GM23338 (cell line): ENCODE measurements at places on chromosomes 7 and 10.

GRCh38 chr10:59719374-59719773, 9.7 kb upstream of the SLC16A9 start:
- peak; percentile 15 for DNase-seq

- DNase-seq: no peak
Measured at GRCh38 chr10:96097865-96098264, 32.2 kb upstream of the ZNF518A start.

- DNase-seq: no peak
Measured at GRCh38 chr7:45328403-45328981, 170.9 kb downstream of the RAMP3 start.

- DNase-seq: no peak
Measured at GRCh38 chr7:104968648-104969047, 45.4 kb upstream of the KMT2E start.

DNA sequence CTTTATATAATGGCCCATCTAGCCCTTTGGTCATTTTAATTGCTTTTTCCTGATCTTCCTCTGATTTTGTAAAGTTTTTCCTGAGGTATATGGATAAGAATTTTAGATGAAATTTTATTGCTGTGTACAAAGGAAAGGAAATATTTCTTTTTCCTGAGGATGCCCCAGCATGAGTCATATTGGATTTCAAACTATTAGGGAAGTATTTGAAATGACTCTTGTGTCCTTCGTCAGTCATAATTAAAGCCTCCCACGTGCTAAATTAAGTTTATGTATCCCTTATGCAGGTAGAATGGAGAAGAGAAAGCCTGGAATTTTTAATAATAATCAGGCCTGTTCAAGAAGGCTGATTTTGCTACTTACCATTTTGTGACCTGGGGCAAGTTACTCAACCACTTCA, 82.6 kb upstream of the GLI3 start:
- no peak for DNase-seq

DNA sequence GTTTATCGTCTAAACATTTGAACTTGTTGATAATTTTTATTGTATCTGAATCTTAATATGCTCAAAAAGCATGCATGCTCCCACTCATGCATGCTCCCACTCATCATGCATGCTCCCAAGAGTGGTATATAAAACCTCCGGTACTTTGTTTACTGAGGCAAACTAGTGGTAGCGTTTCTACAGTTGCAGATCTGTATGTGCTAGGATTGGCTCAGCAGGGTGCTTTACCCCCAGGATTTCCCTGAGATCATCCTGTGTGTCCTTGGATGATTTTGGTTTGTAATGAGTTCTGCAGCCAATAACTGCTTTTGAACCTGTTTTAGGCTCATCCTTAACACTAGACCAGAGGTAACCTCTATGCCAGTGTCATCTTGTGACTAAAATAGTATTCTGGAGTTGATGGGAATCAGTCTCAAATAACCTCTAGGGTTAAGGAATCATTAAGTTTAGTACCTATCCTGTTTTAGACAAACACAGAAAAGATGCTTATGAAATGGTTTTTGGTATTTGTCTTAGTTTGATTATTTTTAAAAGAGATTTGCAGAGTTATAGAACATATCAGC, 40.4 kb downstream of the PHTF2 start:
- DNase-seq: peak; percentile 40

DNA sequence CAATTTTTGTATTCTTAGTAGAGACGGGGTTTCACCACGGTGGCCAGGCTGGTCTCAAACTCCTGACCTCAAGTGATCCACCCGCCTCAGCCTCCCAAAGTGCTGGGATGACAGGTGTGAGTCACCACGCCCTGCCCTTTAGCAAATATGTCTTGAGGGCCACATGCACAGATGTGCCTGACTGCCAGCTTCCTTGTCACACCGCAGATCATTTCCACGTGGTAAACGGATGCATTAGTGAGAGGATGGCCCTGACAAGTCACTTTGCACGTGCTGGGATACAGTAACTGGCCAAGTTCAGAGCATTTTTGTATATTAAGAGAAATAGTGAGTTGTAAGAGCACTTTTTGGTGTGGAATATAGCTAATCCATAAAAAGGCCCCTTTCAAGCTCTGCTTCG, 44.3 kb upstream of the FAM180A start:
- no peak for DNase-seq

DNA sequence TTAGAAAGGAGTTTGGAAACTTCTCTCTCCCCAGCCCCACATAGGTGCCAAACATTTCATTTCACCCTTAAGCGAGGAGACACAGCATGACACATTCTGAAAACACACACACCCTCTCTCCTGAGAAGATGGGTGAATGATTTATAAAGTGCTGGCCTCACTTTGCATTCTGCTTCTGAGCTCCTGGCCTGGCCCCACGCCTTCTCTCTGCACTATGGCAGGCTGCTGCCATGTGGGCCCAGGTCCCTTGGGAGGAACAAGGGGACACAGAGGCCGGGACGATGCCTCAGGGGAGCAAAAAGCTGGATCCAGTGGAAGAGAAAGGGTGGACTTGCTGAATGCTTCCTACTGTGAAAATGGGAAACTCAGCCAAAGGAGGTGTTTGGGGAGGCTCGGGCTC, 56.0 kb downstream of the CPXM2 start:
- no peak for DNase-seq

- no peak for DNase-seq
Measured at GRCh38 chr10:92327445-92328433, 36.8 kb downstream of the MARCHF5 start.

GRCh38 chr7:67311901-67312300, 315.3 kb downstream of the TYW1 start:
- DNase-seq: no peak

DNA sequence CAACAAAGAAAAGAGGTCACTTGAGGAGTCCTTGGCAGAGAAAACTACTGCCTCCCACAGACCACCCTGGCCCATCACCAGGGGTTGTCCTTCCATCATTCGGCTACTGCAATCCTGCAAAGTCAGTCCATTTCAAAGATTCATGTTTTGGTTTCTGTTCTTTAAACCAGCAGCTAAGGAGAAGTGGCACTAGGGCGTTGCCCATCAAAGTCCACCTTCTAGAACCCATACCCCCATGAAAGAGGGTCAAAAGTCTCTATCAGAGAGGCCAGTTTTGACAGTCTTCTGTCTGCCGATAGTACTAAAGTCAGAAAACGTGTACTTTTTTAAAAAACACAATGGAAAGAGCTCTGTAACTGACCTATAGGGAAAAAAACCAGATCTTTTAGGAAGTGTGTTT, 14.4 kb downstream of the CCDC6 start:
- no peak for DNase-seq

- DNase-seq: no peak
Measured at GRCh38 chr10:72257051-72257892, 16.5 kb upstream of the DDIT4 start.

- no peak for DNase-seq
Measured at GRCh38 chr7:105084581-105084980, 70.6 kb downstream of the KMT2E start.

DNA sequence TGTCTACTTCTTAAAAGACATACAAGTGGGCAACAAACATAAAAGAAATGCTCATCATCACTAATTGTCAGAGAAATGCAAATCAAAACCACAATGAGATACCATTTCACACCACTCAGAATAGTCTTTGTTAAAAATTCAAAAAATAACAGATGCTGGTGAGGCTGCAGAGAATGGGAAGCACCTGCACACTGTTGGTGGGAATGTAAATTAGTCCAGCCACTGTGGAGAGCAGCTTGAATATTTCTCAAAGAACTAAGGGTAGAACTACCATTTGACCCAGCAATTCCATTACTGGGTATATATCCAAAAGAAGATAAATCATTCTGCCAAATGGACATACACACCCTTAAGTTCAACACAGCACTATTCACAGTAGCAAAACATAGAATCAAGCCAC, 61.8 kb upstream of the STEAP1 start:
- DNase-seq: no peak

DNA sequence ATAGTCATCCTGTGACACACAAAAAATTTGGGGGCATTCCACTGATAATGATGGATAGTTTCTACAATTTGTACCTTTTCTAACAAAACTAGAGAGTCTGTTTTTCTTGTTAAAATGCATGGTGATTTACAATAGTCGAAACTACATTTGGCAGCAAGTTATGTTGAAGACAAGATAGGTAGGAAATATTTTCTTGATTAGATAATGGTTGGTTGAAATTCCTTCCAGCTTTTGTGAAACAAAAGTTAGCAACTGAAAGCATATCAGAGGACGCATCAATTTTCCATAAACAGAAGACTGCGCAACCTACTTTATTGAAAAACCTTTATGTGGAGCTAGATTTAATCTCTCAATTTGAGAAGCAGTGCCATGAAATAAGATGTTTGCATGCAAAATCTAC, 155.8 kb upstream of the GLI3 start:
- DNase-seq: no peak

GRCh38 chr7:138316421-138317043, 143.5 kb upstream of the TRIM24 start:
- DNase-seq: no peak

DNA sequence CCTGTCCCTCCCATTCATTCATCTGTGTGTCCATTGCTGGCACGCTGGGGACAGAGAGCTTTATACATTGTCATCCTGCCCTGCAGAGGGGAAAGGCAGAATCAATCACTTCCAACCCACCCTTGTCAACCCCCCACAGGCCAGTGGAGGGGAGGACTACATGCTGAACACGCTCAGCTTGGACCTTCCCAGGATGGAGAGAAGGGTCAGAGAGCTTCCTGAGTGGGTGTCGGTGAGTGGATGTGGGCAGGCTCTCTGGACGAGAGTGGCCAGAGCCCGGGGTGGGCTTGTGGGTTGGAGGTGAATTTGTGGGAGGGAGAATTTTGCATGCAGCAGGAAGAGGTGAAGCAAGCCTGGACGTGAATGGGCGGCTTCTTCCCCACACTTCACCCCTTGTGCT, 93.9 kb downstream of the DNAJB6 start:
- DNase-seq: no peak

GRCh38 chr7:150961510-150962289, 16.4 kb downstream of the KCNH2 start:
- DNase-seq: no peak

GRCh38 chr10:102342958-102343357, 52.5 kb upstream of the NFKB2 start:
- DNase-seq: no peak

DNA sequence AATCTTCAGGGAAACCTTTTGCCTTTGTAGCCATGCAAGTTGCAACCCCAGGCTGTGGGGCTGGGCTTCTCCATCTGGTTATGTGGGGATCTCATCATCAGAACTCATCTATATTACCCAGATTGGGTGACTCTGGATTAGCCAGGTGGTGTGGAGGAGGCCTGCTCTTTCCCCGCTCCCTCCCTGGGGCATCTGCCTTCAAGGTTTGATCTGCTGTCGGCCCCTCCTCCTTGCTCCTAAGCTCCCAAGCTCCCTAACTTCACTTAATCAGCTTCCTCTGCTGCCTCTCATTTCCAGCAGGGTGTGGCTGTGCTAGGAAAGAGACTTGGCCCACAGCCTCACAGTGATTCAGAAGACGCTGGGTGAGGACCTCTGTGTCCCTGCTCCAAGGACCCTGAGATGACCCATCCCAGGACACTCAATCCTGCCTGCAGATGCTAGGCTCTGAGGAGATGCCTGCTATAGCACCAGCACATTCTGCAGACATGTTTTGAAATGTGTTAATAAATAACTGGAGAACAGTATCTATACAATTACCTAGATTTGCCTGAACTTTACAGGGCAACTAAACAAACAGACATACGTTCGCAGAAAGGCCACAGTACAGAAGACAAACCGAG, 392.1 kb upstream of the PODXL start:
- no peak for DNase-seq

DNA sequence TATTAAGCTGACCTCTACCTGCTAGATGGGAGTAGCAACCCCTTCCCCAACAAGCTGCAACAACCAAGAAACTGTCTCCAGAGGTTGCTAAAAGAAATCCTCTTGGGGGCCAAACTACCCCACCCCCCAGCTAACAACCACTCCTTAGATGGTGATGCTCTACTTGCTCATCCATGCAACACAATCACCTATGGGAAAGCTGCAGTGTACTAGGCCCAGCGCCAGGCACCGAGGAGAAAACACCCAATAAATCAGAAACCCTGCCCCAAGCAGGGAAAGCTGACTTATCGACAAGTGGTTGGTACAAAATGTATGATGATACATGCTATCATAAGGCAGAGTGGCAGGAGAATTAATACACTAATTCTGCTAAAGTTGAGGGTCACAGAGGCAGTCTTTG, 17.3 kb downstream of the SLC25A13 start:
- DNase-seq: no peak

GRCh38 chr10:126459032-126459831, 71.0 kb upstream of the ADAM12 start:
- DNase-seq: no peak

DNA sequence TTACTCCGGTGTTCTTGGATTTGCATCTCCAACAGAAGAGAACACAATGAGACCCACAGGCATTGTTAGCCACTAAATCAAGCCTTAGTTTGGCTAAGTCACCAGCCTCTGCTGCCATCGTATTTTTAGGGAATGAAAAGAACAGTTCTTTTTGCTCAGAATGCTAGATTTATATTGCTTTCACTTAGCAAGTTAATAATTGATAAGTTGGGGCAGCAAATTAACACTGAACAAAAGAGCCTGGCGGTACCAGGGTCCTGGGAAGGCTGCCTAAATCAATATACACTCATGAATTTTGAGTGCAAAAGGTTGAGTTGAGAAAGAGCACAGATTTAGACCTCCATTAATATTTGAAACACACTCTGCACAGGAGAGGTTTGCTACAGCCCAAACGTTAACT, 767.7 kb downstream of the TYW1 start:
- DNase-seq: no peak

- DNase-seq: no peak
Measured at GRCh38 chr7:98283887-98284222, 2.4 kb downstream of the BRI3 start.

DNA sequence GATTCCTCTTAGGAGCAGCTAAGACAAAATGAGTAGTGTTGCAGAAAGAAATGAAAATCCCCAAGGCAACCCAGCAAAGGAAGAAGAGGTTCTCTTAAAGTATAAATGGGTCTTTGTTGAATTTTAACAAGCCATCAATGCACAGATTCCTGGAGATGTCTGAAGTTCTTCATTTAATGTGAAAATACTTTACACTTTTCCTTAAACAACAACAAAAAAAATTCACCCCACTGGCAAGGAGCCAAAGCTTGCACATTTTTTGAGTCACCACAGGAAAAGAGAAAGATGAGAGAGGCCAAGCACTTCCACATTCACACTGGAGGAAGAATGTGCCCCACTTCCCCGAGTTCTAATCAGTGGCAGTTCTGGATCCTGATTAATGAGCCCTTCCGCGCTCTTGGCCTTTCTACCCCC, 286.4 kb upstream of the MEOX2 start:
- DNase-seq: no peak

DNA sequence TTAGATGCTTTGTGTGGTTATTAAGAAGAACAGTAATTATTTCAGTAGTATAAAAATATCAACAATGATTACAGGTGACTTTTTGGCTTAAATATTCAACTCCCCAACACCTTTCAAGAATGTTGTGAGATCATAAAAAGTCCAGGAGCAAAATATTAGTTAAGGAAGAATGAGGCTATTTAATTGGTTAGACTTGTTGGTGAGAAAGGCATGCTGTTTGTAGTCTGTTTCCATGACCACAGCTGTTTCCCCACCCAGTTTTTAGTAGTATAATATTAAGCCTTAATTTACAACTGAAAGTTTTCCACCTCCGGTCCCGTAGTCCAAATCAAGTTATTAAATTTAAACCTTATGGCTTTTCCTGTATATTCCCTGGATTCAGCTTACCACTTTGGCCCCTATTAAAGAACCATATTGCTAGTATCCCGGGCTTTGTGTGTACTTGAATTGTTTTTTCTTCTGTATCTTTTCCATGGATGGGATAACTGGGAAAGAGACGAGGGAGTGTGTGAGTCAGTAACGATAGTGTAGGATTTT, 133.3 kb downstream of the CELF2 start:
- DNase-seq: no peak
